Brain (organoid and tissue), 16 donors: ENCODE measurements at places on chromosomes 4 and X.

DNA sequence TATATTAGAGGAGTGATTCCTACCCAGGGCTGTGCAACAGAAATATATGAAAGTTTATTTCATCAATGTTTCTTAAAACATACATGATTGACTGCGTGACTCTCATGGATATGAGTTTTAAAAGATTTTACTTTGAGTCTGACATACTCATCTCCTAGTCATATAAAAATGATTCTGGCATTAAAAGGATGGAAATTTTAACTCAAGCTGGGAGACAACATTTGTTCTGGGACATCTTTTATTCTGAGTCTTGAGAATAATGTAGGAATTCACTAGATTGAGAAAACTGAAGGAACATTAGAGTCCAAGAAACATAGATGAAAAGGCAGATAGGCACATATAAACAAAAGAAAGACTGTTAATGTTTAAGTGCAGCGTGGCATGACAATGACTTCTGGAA lies 649.6 kb downstream of the SPRY1 start:
- DNase-seq = no peak

DNA sequence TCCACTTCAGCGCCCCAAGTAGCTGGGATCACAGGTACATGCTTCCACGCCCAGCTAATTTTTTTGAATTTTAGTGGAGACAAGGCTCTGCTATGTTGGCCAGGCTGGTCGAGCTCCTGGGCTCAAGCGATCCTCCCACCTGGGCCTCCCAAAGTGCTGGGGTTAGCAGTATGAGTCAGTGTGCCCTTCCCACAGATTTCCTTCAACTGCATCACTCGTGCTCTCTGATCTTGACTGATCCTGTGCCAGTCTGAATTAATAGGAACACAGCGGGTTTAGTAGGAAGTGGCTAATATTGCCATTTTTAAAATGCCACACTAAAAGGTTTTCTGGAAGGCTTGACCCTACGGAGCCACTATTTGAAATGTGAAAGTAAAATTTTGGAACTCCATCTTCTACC lies 4.3 kb upstream of the SHROOM2 start:
- DNase-seq = no peak

GRCh38 chrX:13093529-13094140 lies 49.2 kb upstream of the FAM9C start:
- DNase-seq = no peak

- DNase-seq = no peak
These were observed 257.9 kb upstream of the CPEB2 start for GRCh38 chr4:14744346-14744745.

DNA sequence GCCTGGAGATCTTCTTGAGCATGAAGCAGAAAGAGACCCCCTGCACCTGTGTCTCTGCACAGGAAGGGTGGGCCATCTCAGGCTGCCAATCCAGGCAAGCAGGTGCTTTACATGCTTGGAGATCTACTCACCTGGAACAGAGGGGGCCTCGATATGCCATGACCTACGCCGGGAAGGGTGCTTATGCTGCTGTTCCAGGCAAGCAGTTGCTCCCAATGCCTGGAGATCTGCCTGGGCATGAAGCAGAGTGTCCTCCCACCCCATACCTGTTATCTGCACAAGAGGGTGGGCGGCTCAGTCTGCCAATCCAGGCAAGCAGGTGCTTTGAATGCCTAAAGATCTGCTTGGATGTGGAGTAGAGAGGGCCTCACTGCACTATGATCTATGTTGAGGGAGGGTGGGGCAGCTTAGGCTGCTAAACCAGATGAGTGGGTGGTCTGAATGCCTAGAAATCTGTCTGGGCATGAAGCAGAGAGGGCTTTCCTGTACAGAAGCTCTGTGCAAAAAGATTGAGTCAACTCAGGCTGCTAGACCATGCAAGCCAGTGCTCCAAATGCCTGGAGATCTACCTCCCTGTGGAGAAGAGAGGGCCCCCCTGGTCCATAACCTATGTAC lies 104.5 kb upstream of the QRFPR start:
- DNase-seq = no peak

DNA sequence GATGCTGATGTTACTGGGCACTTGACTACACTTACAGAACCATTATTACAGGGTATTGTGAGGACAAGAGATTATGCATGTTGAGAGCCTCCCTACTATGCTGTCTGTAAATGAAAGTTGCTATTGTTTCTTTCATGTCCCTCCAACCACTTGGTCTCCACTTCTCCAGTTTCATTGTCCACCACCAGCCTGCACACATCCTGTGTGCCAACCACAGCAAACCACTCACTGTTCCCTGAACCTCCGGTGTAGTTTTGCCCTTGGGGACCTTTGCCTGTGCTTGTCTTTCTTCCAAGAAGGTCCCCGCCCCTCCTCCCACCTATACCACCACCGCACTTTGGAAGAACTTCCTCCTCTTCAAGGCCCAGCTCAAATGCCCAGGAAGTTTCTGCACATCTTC lies 43.1 kb upstream of the AFF2 start:
- no peak for DNase-seq

GRCh38 chr4:1237981-1238675 lies 10.8 kb downstream of the CTBP1 start:
- no peak for DNase-seq

DNA sequence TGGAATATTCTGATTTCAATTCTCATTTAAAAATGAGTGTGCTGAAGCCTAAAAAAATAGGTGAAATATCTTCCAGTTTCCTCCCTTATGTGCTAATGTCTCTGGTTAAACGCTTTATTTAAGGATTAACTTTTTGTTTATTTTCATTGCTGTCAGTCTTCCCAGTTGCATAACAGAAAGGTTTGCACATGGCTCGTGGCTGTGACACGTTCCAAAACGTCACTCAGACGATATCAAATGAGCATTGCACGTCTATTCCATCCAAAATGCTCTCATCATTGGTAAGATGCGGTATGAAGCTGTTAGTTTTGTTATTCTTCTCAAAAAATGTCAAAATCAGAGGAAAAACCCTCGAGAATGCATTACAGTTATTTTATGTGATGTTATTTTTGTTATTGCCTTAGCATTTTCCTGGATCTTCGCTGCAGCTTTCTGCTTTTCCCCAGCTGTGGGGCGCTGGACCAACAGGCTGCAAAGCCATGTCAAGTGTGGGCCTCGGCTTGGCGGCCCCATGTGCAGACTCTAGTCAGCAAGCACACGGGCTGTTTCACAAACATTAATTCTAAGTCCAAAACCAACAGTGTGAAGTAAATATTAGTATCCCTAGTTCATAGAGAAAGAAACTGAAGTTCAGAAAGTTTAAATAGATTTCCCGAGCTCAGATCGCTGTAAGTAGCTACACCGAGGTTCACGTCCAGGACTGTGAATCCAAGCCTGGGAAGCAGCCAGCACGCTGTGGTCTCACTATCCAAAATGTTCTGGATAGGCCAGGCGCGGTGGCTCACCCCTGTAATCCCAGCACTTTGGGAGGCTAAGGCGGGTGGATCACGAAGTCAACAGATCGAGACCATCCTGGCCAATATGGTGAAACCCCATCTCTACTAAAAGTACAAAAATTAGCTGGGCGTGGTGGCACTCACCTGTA lies 793.4 kb upstream of the FRG1 start:
- no peak for DNase-seq

DNA sequence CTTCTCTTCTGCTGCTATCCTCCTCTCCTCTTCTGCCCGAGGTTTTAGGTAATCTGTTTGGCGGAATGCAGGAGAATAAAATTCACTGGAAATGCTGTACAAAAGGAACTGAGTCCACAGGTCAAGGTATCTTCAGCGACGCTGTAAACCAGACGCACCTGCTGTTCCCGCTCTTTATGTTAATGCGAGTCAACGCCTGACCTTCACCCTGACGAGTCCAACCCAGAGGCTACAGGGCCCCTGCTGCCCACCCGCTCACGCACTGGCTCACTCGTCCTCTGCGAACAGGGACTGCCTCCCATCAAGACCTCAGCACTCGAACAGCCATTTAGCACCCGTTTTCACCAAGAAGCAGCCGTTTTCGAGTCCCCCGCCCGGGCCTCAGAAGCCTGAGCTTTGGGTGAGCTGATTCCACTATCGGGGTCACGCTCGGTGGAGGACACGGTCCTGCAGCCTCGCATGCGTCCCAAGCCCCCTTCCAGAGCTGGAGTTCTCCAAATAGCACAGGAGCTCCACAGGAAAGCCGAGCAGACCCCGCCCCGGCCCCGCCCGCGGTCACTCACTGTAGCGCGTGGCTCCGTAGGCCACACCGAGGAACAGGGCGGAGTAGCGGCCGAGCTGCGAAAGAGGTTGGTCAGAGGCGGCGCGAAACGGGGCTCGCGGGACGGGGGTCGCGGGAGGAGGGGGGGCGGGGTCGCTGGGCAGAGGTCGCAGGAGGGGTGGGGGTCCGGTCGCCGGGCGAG lies 556 bp downstream of the ATP5ME start:
- DNase-seq = no peak

GRCh38 chr4:78704981-78705683 lies 71.0 kb upstream of the BMP2K start:
- peak; percentile 20 for DNase-seq

DNA sequence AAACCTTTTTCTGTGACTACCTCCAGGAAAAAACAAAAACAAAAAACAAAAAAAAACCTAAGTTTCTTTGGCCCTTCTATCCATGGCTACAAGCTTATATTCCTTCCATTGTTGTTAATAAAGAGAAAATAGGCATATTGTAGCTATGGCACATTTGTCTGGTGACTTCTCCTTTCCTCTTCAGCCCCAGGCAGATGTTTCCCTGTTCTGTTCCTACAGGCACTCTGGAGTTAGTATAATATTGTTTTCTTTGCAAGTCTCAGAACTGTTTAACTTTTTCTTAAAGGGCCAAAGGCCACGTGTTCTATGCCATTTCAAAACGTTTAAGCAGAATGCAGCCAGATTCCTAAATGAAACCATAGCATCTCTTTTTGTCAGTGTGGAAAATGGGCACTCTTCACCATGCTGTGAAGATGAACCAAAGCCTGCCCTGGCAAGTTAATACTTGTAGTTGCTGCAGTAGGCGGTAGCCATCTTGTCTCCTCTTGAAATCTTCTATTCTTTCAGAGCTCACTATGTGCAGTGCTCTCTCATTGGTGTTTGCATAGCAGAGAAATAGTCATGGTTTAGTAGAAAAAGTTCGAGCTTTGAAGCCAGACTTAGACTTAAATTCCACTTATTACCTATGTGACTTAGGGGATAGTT lies 44.8 kb upstream of the MTMR1 start:
- DNase-seq = no peak

DNA sequence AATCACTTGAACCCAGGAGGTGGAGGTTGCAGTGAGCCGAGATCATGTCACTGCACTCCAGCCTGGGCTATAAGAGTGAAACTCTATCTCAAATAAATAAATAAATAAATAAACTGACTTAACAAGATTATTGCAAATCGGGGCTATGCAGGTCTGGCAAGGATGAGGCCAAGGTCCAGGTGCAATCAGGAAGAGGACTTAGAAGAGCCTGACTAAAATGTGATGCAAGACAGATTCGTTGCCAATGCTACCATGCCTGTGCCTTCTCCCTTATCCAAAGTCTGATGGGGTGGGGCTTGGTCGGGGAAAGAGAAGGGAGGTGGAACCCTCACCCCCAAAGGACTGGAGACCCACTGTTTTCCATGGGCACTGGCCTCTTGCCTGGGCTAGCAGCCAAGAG lies 14.7 kb downstream of the ZCCHC13 start:
- DNase-seq = no peak

- DNase-seq = no peak
These were observed 19.4 kb downstream of the LYAR start for GRCh38 chr4:4270529-4270928.

- DNase-seq = no peak
These were observed 33.6 kb downstream of the RPGR start for GRCh38 chrX:38293741-38294140.

GRCh38 chr4:124941267-124941666 lies 228.7 kb upstream of the ANKRD50 start:
- no peak for DNase-seq

GRCh38 chrX:32749070-32749469 lies 462.3 kb downstream of the DMD start:
- no peak for DNase-seq

- DNase-seq = no peak
These were observed 8.2 kb downstream of the MAOA start for GRCh38 chrX:43664258-43664657.

GRCh38 chr4:85200106-85200505 lies 233.6 kb upstream of the WDFY3 start:
- no peak for DNase-seq
